Left forelimb (tissue), 1 donor: ENCODE measurements at places on chromosomes 12 and 14.

DNA sequence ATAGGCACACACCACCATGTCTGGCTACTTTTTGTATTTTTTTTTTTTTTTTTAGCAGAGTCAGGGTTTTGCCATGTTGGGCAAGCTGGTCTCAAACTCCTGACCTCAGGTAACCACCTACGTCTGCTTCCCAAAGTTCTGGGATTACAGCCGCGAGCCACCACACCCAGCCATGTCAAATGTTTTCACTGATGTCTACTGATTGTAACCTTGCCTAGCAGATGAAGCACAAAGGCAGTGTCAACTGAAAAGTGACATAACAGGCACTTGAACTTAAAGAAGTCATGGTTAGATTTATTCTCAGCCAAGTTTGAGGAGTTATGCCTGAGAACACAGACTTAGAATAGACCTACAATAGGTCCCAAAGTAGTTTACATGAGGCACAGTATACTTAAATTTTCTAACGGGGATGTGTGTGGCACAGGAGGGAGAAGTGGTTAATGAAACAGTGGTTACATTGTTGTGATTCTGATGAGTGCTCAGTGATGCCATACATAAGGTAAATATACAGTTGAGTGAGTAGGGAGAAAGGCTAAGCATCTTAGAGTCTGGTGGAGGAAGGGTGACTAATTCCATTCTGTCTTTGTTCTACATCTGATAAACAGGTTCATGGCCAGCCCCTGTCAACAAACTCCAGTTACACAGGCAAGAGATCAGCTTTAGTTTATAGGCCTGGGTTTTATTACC lies 12.6 kb upstream of the RNASE4 start:
- no peak for DNase-seq

DNA sequence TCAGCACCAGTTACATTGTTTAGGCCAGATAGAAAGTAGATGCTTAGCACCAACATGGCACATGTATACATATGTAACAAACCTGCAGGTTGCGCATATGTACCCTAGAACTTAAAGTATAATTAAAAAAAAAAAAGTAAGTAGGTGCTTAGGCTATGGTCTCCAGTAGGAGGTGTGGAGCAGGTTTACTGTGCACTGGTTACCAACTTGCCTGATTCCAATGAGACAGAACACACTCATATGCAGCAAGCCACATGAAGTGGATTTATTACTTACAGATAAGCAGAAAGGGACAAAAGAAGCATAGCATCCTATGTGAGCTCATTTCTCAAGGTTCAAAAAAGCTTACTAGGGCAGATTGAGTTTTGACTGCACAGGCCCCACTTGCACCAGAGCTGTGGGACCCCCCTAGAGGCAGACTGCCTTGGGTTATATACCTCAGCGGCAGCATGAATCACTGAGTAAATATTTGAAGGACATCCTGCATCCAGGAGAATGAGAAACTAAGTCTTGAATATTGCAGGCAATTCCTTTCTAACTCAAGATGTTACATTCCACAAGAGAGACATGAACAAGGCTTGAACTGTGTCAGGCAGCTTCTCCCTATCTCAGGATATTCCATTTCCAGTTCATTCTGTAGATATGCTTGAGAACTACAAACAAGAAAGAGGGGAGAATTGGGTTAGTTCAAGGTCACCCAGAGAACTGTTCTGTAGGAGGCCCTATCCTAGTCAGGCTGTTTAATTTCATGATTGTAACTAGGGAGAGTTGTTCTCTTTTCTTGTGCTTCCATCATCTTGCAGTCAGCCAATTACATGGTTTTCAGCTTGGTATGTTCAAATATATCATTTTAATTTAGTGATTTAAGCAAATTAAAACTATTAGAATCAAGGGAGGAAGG lies 30.1 kb downstream of the LRFN5 start:
- no peak for DNase-seq

- no peak for DNase-seq
Observed at GRCh38 chr12:122840580-122841513, 5.6 kb downstream of the HIP1R start.

DNA sequence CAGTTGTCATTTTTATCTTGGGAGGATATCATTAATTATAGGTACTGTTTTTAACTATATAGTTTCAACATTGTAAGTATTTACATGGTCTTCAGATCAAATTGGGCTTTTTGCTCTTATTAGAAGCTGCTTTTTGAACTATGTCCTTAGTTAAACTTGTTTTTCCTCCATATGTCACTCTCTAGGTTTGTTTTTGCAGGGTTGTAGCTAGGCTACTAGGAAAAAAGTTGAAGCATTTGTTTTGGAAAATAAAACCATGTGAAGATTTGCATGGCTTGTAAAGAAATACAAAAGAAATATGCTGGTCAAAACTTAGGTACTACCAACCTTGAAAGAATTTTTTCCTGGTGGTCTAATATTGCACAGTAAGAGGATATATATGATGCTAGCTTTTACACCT lies 3.4 kb downstream of the ARID2 start:
- DNase-seq = no peak

DNA sequence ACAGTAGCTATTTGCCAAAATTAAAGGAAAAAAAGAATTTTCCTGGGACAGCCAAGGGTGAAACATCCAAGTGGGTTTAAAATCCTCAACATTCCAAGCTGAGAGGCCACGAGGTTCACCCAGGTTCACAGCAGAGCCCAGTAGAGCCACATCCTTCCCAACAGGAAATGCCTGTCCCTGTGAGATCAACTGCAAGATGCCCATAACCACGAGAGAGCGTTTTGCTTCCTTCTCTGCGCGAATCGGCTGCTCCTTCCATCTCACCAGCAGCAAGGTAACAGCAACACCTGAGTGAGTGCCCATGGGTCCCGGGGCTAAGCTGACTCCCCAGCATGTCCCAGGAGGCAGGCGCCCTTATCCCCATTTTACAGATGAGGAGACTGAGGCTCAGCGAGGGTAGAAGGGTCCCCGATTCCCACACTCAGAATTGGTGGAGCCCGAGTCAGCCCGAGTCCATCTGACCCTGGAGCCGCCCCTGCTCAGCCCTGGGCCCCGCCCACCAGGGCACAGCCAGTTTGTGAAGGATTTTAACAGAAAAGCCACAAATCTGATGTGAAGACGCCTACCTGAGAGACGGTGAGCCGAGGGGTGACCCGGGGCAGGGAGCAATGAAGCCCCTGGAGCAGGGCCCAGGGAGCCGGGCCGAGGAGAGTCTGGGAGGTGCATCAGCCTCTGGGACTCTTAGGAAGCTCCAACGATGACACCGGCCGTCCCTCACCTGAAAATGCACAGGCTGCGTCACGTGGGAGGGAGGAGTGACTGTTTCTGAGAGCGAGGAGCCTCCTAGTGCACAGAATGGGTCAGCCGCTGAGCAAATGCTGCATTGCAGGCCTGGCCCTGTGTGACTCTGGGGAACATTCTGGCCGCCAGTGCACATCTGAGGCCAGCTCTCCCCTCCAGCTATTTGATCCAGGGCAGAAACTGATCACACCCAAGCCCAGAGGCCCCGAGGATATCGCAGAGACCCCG lies 236.9 kb upstream of the SFSWAP start:
- no peak for DNase-seq

DNA sequence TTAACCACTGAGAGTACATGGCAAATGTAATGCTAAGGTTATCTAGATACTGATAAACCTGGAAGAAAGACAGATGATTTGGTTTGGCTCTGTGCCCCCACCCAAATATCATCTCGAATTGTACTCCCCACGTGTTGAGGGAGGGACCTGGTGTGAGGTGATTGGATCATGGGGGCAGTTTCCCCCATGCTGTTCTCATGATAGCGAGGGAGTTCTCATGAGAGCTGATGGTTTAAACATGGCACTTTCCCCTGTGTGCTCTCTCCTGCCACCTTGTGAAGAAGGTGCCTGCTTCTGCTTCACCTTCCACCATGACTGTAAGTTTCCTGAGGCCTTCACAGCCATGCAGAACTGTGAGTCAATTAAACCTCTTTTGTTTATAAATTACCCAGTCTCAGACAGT lies 14.2 kb downstream of the NOXRED1 start:
- no peak for DNase-seq

DNA sequence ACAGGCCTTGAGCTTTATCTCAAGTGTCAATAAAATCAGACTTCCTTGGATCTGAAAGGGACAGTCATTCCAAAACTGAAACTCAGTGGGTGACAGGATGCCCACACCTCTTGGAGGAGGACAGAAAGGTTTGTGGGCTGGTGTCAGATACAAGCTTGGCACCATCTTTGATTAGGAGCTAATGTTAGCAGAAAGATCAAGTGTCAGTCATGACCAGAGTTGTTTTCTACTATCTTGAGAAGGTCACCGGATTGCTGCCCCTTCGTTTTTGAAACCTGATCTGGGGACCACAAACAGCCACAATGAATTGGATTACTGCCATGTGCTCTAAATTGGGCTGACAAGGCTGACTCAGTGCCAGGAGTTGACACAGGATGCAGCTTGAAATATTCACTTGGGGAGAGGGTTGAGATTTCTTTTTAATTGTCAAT lies 88.3 kb downstream of the OTOGL start:
- no peak for DNase-seq

DNA sequence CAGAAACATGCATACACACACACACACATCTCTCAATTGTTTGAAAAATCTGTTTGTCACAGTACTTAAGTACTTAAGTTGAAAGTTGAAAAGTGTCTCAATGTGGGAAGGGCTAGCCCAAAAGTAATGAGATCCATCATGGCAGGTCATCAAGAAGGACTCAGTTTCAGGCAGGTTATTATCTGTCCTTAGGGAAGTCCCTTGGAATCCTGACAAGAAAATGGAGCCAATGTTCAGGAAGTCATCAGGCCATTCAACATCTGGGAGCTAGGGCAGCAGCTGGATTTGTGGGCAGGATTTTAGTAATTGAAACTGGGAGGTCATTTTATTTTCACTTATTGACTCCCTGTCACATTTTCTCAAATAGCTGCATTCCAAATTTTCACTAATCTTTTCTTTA lies 56.0 kb downstream of the MSRB3 start:
- DNase-seq = no peak

DNA sequence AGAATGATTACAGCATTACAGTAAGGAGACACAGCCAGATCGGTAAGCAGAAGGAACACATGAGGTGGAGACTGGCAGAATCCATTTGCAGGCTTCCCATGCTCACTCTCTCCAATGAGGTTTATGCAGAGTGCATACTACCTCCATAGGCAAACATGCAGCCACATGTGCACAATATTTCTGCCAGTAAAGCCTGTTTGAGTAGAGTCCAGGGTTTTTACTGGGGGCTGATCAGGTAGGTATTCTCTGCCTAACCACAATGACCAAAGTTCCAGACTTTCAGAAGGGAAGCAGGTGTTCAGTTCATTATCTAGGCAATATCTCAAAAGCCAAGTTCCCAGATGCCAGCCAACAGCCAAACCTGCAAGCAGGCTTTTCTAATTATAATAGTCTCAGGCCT lies 31.1 kb downstream of the INTS13 start:
- DNase-seq = no peak
